Ovary (tissue), 10 donors: ENCODE measurements at places on chromosomes 5 and 9.

- H3K36me3 ChIP-seq = no peaks in the 10 kb centered on the region
- H3K4me1 ChIP-seq = peaks cover 10% of the 10 kb centered on the region
- no peak for DNase-seq
- H3K27me3 ChIP-seq = no peaks in the 10 kb centered on the region
- H3K4me3 ChIP-seq = no peak overlapping the region
These were observed 4.5 kb downstream of the ZNF608 start for GRCh38 chr5:124741711-124742496.

- no peaks in the 10 kb centered on the region for H3K36me3 ChIP-seq
- H3K4me1 ChIP-seq = no peaks in the 10 kb centered on the region
- no peak for DNase-seq
These were observed 330.1 kb upstream of the RFX3 start for GRCh38 chr9:3855929-3856328.

GRCh38 chr5:154791535-154791934 is 36.4 kb downstream of the LARP1 start:
- no peak overlapping the region for H3K4me3 ChIP-seq
- no peak overlapping the region for H3K27ac ChIP-seq
- H3K36me3 ChIP-seq = no peaks in the 10 kb centered on the region
- no peaks in the 10 kb centered on the region for H3K27me3 ChIP-seq

GRCh38 chr9:80556631-80557030 is 984.9 kb downstream of the TLE4 start:
- H3K4me3 ChIP-seq = no peak overlapping the region
- no peaks in the 10 kb centered on the region for H3K36me3 ChIP-seq
- H3K4me1 ChIP-seq = no peaks in the 10 kb centered on the region
- DNase-seq = no peak

- no peak overlapping the region for H3K4me3 ChIP-seq
- no peaks in the 10 kb centered on the region for H3K27me3 ChIP-seq
- H3K36me3 ChIP-seq = no peaks in the 10 kb centered on the region
- H3K4me1 ChIP-seq = no peaks in the 10 kb centered on the region
These were observed 17.8 kb downstream of the SLC38A9 start for GRCh38 chr5:55694152-55694830.

DNA sequence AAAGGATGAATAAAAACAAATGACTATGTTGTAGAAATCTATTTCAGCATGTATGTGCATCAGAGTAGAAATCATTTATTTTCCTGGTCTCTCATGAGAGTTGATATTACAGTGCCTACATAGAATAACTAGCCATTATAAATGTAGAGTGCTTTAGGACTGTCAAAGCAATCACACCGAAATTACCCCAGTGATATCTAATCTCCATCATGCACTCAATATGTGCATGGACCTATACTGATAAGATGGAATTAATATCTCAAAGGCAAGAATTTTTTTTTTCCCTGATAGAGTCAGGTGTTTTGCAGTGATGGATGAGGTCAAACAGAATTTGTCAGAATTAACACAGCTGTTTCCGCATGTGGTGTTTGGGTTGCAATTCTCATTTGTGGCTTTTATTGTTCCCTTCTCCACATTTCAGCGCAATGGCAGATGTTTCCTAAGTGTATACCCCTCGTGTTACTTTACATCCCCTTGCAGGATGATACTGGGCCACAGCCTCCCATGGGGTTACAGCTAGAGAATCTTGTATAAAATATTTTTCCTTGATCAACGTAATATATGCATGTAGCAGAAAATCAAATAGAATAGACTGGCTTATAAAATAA is 298.8 kb downstream of the RASEF start:
- H3K27me3 ChIP-seq = no peaks in the 10 kb centered on the region
- H3K4me3 ChIP-seq = no peak overlapping the region
- no peak for DNase-seq
- H3K4me1 ChIP-seq = no peaks in the 10 kb centered on the region

- no peak overlapping the region for H3K27ac ChIP-seq
- no peak for DNase-seq
- peaks cover 18% of the 10 kb centered on the region for H3K4me1 ChIP-seq
- H3K4me3 ChIP-seq = no peak overlapping the region
- H3K36me3 ChIP-seq = no peaks in the 10 kb centered on the region
- H3K27me3 ChIP-seq = no peaks in the 10 kb centered on the region
These were observed 222.6 kb downstream of the EBF1 start for GRCh38 chr5:158877124-158877581.

DNA sequence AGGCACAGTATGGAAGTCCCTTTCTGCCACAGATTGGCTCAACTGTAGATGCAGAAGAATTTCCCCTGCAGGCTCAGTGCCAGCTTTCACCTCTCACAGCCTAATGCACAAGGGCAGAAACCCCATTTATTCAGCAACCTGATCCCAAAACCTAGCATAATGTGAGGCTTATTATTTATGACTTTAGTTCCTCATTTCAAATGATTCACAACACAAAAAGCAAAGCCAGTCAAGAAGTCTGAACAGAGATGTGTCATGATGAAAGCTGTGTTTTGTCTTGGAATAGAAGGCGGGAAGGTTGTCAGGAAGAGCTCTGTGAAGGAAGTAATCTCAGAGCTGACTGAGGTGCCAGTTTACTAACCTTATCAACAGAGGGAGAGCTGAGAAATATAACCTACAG is 369.7 kb downstream of the LRRC70 start:
- H3K4me3 ChIP-seq = no peak overlapping the region
- H3K36me3 ChIP-seq = no peaks in the 10 kb centered on the region
- H3K4me1 ChIP-seq = peaks cover under 1% of the 10 kb centered on the region
- no peak overlapping the region for H3K27ac ChIP-seq
- H3K27me3 ChIP-seq = no peaks in the 10 kb centered on the region
